ENCODE measurements at places on chromosomes 3 and 15.

- no peak for DNase-seq
Observed at GRCh38 chr3:136943436-136943835, 14.3 kb upstream of the IL20RB start.

DNA sequence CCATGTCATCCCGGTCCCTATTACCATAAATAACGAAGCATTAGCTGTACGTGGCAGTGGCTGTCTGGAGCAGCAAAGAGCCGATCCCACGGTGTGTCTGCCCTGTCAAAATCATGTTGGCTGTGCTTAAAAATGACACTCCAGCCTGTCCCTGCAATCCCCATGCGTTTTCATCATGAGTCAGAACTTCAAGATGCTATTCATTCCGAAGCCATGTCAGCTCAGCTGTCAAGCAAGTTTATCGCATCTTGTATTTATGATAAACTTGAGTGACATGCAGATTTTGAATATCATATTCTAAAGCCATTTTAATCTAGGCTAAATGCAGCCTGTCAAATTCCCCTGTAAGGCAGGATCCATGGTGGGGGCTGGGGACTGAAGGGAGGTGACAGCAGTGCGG lies 152.4 kb downstream of the TJP1 start:
- DNase-seq: no peak

GRCh38 chr3:22012471-22012870 lies 261.5 kb upstream of the ZNF385D start:
- no peak for DNase-seq

- peak; percentile 14 for DNase-seq
Observed at GRCh38 chr3:36525115-36525801, 145.0 kb downstream of the STAC start.

- peak; percentile 10 for DNase-seq
Observed at GRCh38 chr3:58414538-58415197, 19.0 kb downstream of the PDHB start.

Measured in NCI-H345 (cell line).